Activated CD4-positive, alpha-beta T cell treated with anti-CD3 and anti-CD28 coated beads for 24 hours (primary cell): ENCODE measurements at places on chromosomes 12 and 14.

- no peak for DNase-seq
Measured at GRCh38 chr12:1435456-1435855, 158.9 kb downstream of the FBXL14 start.

- DNase-seq, result no peak
Measured at GRCh38 chr14:36935976-36936678, 236.3 kb downstream of the SLC25A21 start.

- DNase-seq, result no peak
Measured at GRCh38 chr12:124433147-124433874, 134.1 kb downstream of the NCOR2 start.

- no peak for DNase-seq
Measured at GRCh38 chr14:68794851-68795596, 2.2 kb upstream of the ZFP36L1 start.

DNA sequence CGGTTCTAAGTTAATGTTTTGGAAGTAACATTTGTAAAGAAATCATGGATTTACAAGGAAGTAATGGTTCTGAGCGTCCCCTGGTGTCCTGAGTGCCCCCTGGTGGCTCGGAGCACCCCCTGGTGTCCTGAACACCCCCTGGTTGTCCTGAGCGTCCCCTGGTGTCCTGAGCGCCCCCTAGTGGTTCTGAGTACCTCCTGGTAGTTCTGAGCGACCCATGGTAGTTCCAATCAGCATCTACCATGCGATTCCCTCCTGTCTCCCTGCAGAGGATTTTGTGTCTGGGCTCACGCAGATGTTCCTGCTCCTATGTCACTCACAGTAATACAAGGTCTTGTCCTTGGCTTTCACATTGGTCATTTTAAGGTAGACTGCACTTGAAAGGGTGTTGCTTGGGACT lies 1352.9 kb downstream of the TMEM121 start:
- no peak for DNase-seq

DNA sequence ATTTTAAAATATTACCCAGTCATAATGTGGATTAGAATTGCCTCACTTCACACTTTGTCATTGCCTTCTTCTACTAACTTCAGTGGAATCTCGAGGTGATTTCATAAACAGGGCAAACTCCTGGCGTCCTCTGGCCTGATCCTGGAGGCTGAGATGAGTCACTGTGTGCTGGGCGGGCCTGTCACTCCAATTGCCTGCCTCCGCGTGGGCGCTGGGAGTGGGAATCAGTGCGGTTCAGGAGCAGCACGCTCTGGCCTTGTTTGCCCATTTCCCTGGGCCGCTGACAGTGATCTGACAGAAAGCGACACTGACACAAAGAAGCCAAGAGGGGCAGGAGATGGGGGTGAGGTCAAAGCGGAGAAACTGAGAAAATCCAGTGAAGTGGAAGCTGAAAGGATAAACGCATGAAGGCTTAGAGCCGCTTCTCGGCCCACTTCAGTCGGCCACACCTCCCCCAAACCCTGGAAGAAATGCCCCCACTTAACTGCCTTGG lies 29.7 kb downstream of the LGR5 start:
- no peak for DNase-seq

- DNase-seq, result no peak
Measured at GRCh38 chr14:28482251-28483040, 284.1 kb upstream of the FOXG1 start.
